Activated T-cell treated with anti-CD3 and anti-CD28 coated beads for 4 hours (primary cell): ENCODE measurements at places on chromosomes 6 and 20.

DNA sequence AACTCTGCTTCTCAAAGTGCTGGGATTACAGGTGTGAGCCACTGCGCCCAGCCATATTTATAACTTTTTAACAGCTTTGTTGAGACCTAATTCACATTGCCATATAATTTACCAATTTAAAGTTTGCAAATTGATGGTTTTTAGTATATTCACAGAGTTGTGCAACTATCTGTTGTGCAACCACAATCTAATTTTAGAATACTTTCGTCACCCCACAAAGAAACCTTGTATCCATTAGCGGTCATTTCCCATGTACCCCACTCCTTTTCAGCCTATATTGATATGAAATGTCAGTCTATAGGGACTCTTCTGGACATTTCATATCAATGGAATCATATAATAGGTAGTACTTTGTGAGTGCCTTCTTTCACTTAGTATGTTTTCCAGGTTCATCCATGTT, 55.8 kb downstream of the FOXO3 start:
- no peak for DNase-seq

- DNase-seq = no peak
Measured at GRCh38 chr6:38673397-38674165, 29.4 kb downstream of the GLO1 start.

DNA sequence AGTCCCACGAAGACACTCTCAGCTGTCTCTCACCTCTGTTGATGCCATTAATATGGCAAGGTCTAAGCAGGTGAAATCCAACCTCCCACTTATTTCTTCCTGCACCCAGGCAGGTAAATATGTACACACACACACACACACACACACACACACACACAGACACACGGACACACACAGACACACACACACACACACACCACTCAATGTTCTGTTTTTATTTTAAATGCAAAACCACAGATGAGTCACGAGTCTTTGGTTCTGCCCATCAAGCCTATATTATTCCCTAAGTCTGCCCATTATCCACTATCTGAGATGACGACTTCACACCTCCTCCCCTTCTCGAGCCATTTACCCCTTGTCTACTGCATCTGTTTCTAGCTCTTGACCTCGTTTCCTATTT, 344.7 kb downstream of the CDH26 start:
- DNase-seq = no peak

DNA sequence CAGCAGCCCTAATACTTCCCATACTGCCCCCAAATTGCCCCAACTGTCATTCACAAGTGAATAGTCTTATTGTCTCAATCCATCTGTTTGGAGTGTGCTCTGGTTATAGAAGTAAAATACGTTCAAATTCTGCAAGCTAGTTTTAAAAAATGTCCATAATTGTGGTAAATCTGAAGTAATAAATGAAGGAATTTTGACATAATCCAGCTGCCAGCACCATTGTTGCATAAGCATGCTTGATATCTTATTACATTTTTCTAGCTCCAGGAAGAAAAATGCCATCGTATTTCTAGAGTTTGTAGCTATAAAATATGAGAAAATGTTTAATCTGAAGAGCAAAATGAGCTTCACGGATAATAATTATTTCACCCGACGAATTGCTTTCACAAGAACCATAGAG, 664.7 kb downstream of the RFPL4B start:
- DNase-seq = no peak

GRCh38 chr6:150599199-150600009, at the start of gene PLEKHG1:
Gene PLEKHG1, plus strand, starts transcription at chr6:150599885. Its CDS starts 133,797 bp downstream, at chr6:150733682.
- DNase-seq = peak; percentile 4

GRCh38 chr20:32362901-32363364, 4.8 kb downstream of the ASXL1 start:
- no peak for DNase-seq
